ENCODE measurements at places on chromosomes 7 and 10.
A peak's percentile ranks its signal among the peaks of the same experiment; 100 is the strongest.

- H3K36me3 ChIP-seq, result no peaks in the 10 kb centered on the region
- DNase-seq, result no peak
- H3K27ac ChIP-seq, result no peak overlapping the region
- H3K4me3 ChIP-seq, result no peak overlapping the region
These were observed 248.6 kb downstream of the GPAM start for GRCh38 chr10:111934931-111935330.

DNA sequence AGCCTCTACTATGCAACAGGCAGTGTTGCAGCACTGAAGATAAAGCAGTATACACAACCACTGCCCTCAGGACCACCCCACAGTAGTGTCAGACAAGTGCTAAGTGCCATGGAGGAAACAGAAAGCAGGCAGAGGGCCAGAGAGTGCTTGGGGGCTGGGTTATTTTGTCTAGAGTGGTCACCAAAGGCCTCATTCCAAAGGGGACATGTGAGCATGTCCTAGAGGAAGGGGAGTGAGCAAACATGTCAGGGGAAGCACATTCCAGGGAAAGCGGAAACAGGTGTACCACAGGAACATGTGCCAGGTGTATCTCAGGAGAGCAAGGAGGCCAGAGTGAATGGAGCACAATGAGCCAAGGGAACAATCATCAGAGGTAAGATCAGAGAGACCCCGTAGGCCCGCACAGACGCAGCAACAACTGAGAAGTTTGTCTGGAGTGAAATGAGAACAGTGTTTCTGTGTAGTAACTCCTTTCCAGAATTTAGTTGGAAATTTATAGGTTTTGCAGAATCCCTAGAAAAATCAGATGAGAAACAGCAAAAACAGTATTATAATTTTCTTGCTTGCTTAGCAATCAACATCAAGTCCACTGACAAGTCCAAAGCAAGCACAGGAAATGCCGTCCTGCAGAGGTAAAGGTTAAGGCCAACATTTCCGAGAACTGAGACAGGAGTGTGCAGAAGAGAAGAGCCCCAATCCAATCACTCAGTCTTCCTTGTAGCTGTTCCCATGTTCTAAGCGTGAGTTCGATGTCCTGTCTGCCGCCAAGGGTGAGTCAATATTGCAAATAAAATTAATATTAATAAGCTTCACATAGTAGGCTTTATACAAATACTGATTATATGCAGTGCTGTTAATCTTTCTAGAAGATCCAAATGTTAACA, 67.3 kb downstream of the SGMS1 start:
- H3K27me3 ChIP-seq, result no peaks in the 10 kb centered on the region
- DNase-seq, result no peak
- no peaks in the 10 kb centered on the region for H3K36me3 ChIP-seq
- no peaks in the 10 kb centered on the region for H3K4me1 ChIP-seq

DNA sequence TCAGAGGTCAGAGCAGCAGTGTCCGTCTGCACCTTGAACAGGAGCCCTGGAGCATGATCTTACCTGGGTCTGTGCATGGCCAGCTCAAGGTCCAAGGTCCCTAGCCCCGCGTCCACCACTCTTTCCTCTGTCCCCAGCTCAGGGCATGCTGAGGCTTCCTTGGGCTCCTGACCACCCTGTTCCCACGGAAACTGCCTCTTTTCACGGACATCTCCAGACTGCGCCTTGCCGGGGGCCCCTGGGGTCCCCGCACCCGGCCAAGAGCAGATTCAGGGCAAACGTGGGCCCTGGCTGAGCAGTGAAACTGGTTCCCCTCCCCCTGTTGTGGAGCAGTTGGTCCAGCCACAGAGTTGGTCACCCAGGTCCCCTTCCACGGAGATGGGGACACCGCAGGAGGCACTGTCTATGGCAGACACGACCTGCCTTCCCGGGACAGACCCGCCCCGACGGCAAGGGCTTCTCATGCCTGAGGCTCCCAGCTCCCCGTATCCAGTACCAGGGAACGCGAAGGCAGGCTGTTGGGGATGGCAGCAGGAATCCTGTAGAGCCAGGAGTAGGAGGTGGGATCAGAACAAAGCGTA, 217.4 kb upstream of the PPP2R2D start:
- no peak for DNase-seq
- no peaks in the 10 kb centered on the region for H3K27me3 ChIP-seq
- no peaks in the 10 kb centered on the region for H3K4me1 ChIP-seq
- no peaks in the 10 kb centered on the region for H3K36me3 ChIP-seq

- H3K27ac ChIP-seq, result no peak overlapping the region
- no peak for DNase-seq
- no peak overlapping the region for H3K4me3 ChIP-seq
- no peaks in the 10 kb centered on the region for H3K36me3 ChIP-seq
These were observed 45.1 kb downstream of the PTPRE start for GRCh38 chr10:127951861-127952574.

DNA sequence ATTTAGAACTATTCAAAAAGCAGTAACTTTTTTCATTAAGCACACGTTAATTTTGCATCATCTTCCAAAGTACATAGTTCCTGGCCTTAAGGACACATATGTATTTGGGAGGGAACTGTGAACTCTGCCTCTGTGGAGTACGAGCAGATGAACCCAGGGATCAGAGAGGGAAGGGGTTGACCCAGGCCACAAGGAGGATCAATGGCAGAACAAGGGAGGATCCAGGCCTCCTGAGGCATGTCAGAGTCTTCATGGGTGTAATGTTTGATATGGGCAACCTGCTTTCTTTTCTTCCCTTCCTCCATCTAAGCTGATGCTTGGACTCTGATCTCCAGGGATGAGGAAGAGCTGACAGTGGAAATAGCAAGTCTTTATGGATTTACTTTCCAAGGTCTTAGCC, 164.0 kb downstream of the SH2D4B start:
- H3K36me3 ChIP-seq, result no peaks in the 10 kb centered on the region
- H3K4me1 ChIP-seq, result no peaks in the 10 kb centered on the region
- H3K27me3 ChIP-seq, result no peaks in the 10 kb centered on the region

DNA sequence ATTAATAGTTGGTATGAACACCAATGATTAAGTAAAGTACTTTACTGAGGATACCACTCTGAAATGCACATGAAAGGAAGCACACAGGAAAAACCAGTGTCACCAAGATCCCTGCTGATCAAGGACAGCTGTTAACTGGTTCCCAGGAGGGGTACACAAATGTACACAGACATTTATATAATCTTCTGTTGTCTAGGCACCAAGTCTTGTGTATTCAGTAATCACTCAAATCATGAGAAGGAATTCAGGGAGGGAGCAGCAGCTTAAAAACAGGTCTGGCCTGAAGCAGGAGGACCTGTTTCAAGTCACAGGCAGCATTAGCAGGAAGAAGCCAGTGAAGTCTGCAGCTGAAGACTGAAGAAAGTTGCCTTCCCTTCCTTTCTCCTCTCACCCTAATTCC, 18.7 kb downstream of the MPP7 start:
- H3K36me3 ChIP-seq, result no peaks in the 10 kb centered on the region
- H3K4me1 ChIP-seq, result no peaks in the 10 kb centered on the region
- no peak overlapping the region for H3K4me3 ChIP-seq
- DNase-seq, result no peak

DNA sequence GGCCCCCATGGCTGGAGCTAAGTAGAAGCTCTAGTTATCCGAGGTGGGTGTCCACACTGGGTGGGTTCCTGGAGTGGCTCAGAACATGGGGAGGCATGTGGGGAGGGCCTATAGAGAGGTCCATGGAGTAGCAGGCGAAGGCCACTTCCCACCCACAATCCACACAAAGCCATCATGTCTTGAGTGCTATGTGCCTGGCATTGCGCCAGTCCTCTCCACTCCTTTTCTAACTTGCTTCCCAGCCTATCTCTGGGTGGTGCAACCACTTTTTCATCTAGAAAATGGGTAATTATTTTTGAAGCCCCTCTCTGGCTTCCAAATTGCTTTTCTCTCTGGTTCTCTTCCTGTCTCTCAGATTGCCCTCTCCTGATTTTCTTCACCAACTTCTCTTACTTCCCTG, 263.6 kb downstream of the PHTF2 start:
- no peak overlapping the region for H3K4me3 ChIP-seq
- no peaks in the 10 kb centered on the region for H3K4me1 ChIP-seq
- no peaks in the 10 kb centered on the region for H3K27me3 ChIP-seq
- DNase-seq, result no peak
- H3K36me3 ChIP-seq, result no peaks in the 10 kb centered on the region

DNA sequence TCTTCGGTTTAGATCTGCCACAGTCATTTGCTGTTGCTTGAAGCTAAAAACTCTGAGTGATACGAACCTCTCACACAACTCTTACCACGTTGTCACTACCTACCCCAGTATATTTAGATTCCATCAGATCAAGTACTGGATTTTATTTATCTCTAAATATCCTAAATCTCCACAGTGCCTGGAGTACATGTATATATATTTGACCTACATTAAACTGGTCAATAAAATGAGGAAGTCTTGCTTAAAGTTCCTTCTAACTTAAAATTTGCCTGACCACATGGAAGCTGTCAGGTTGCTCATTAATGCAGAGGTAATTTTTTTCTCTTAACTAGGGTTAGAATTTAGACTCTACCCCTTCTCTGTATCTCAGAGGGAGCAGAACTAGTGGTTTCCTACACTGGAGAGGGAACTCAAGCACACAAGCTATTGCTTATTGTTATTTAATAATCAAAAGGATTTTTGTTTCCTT, 3.1 kb upstream of the MACC1 start:
- DNase-seq, result no peak
- no peaks in the 10 kb centered on the region for H3K36me3 ChIP-seq
- peaks cover 22% of the 10 kb centered on the region for H3K4me1 ChIP-seq
- H3K4me3 ChIP-seq, result no peak overlapping the region
- no peaks in the 10 kb centered on the region for H3K27me3 ChIP-seq

- DNase-seq, result no peak
- peaks cover 10% of the 10 kb centered on the region for H3K4me1 ChIP-seq
- H3K36me3 ChIP-seq, result no peaks in the 10 kb centered on the region
- H3K4me3 ChIP-seq, result no peak overlapping the region
- H3K27me3 ChIP-seq, result no peaks in the 10 kb centered on the region
These were observed 110.9 kb upstream of the INSYN2A start for GRCh38 chr10:127307338-127307737.

DNA sequence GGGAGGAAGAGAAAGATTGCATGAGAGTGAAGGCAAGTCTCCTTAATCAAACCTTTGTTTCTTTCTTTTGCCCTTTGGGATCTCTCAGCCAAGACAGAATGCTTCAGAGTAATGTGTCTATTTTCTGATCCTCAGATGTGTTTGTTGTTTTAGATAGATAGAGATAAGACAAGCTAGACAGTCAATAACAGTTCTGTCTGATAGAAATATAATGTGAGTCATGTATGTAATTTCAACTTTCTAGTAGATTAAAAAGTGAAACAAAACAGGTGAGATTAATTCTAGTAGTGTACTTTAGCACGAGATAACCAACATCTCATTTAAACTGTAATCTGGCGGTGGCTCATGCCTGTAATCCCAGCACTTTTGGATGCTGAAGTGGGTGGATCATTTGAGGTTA, 159.2 kb downstream of the GATA3 start:
- no peaks in the 10 kb centered on the region for H3K27me3 ChIP-seq
- no peaks in the 10 kb centered on the region for H3K36me3 ChIP-seq
- no peak overlapping the region for H3K4me3 ChIP-seq
- H3K27ac ChIP-seq, result no peak overlapping the region

- no peak for DNase-seq
- H3K27me3 ChIP-seq, result no peaks in the 10 kb centered on the region
- H3K4me3 ChIP-seq, result no peak overlapping the region
These were observed 86.6 kb upstream of the KCTD7 start for GRCh38 chr7:66542049-66542448.

DNA sequence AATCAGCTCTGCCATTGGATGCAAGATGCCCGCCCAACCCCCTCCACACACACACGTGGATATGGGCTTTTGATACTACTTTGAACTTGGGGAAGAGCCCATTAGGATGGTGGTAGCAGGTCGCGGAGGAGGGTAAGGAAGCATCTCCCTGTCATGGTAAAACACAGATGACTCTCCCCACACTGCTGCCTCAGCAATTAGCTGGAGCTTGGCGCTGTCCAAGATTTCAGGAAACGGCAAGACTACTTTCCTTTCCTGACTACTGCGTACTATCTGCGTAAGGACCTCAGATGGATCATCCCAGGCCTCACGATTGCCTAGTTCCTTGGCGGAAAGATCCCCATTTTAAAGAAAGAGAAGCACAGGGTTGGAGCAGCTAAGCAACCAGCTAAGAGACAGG, 134.3 kb downstream of the C10orf90 start:
- no peak for DNase-seq
- H3K36me3 ChIP-seq, result no peaks in the 10 kb centered on the region
- H3K27ac ChIP-seq, result no peak overlapping the region
- H3K27me3 ChIP-seq, result no peaks in the 10 kb centered on the region

- H3K27me3 ChIP-seq, result no peaks in the 10 kb centered on the region
- peaks cover 19% of the 10 kb centered on the region for H3K36me3 ChIP-seq
- H3K4me3 ChIP-seq, result no peak overlapping the region
- peaks cover 4% of the 10 kb centered on the region for H3K4me1 ChIP-seq
- DNase-seq, result no peak
- no peak overlapping the region for H3K27ac ChIP-seq
These were observed 11.4 kb downstream of the DAGLB start for GRCh38 chr7:6436385-6436685.

DNA sequence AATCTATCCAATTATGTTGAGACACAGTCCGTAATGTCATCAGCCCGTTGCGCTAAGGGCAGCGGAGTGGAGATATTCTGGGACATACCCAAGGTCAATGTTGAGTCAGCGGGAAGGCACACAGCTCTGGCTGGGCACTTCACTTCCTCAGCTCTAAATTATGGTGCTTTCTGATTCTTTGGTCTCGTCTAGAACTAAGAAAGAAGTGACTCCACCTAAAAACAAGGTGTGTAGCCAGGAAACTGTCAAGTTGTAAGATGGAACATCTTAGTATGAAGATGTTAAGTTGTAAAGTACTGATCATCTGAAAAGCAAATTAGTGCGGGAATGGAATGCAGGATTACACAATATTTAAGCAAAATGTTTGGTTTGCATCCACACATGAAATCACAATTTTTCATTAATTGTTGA, 43.1 kb downstream of the BAIAP2L1 start:
- no peak for DNase-seq
- peak overlapping the region; percentile 4 for H3K27ac ChIP-seq
- no peak overlapping the region for H3K4me3 ChIP-seq
- H3K4me1 ChIP-seq, result peaks cover 32% of the 10 kb centered on the region

- no peaks in the 10 kb centered on the region for H3K36me3 ChIP-seq
- no peak overlapping the region for H3K4me3 ChIP-seq
- no peaks in the 10 kb centered on the region for H3K27me3 ChIP-seq
These were observed 84.1 kb downstream of the FOXL3 start for GRCh38 chr7:373818-374705.

- H3K27me3 ChIP-seq, result peaks cover 41% of the 10 kb centered on the region
- H3K4me3 ChIP-seq, result no peak overlapping the region
- H3K36me3 ChIP-seq, result no peaks in the 10 kb centered on the region
- H3K27ac ChIP-seq, result no peak overlapping the region
- no peaks in the 10 kb centered on the region for H3K4me1 ChIP-seq
These were observed 255.1 kb downstream of the OTUD1 start for GRCh38 chr10:23693925-23694324.

GRCh38 chr10:34037499-34037898, 703.0 kb upstream of the NRP1 start:
- H3K27ac ChIP-seq, result no peak overlapping the region
- H3K27me3 ChIP-seq, result no peaks in the 10 kb centered on the region
- no peaks in the 10 kb centered on the region for H3K4me1 ChIP-seq
- no peak for DNase-seq
- no peaks in the 10 kb centered on the region for H3K36me3 ChIP-seq

Data from keratinocyte (primary cell).